ENCODE measurements at places on chromosomes 11 and 22.

DNA sequence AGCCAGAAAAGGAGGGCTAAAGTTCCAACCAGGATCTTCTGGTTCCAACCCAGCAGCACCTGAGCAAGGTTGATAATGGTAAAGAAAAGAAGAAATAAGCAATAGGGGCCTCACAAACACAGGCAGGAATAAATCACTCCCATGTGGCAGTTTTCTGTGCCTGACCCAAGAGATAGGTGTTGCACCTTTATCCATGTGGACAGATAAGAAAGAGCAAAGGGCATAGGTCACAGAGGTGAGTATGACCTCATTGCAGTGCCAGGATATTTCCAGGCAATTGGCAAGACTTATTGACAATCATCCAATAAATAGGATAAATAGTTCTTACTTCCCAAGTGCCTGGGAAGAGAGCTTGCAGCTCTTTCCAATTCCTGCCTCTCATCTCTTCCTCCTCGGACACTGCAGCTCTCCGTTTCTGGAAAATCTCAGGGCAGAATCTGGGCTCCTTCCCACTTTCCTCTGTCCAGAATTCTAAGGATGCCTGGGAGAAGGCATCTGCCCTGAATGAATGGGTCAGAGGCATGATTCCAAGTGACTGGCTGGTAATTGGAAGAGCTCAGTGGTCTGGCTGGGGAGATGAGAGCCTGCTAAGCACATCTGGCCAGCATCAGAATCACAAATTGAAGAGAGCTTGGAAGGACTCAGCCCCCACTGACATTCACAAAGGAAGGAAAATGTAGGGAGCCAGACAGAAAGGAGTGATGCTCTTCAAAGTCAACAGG, 14.5 kb upstream of the LRRC55 start:
- DNase-seq = no peak

GRCh38 chr11:31968461-31969358, 122.2 kb upstream of the RCN1 start:
- peak; percentile 72 for DNase-seq

DNA sequence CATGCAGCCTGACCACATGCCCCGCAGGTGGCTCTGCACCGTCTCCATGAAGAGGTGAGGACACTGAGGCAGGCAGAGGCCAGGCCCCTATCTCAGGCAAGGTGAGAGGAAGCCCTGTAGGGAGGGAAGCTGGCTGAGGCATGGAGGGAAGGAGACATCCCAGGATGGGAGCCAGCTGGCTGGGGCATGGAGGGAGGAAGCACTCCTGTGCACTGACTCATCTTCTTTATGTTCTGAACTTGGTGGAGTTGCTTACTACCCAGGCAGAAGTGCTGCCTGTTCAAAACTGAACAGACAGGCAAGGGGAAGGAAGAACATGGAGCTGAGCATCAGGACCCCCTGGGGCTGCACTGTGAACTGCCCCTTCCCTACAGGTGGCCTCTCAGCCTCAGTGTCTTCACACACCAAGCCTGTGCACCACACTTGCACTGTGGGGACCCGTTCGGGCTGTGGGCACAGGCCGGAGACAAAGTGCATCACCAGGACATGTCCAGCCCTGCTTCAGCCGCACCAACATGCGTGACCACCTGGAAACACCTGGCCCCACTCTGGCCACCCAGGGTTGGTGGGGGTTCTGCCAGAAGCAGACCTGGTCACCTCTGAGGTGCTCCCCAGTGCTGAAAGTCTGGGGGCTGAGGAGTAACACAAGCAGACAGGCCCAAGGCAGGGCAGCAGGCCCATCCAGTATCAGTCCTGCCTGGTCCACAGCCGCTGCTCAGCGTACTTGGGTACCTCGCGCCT, 55.5 kb downstream of the DGCR2 start:
- DNase-seq = peak; percentile 68

DNA sequence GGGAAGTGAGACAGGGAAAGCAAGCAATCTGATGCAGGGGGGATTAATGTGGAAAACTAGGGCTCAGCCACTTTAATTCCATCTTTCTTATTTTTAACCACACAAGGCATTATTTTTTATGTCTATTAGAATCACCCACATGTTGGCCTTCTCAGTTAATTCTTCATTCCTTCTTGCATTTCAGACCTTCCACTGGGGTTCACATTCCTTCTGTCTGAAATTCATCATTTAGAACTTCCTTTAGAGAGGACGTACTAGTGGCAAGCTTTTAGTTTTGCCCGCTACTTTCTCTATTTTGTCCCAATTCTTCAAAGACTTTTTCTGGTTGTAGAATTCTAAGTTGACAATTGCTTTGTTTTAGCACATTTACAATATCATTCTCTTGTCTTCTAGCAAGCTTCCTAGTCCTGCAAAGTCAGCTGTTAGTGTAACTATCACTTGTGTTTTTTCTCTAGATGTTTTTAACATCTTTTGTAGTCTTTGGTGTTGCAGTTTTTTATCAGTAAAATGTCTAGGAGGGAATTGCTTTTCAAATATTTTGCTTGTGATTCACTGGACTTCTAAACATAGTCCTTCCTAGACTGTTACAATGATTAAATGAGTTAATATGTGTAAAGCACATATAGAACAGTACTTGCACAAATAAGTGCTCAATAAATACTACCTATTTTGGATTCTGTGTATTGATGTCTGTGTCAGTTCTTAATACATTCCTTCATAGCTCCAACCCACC, 5.5 kb upstream of the NNMT start:
- peak; percentile 85 for DNase-seq

DNA sequence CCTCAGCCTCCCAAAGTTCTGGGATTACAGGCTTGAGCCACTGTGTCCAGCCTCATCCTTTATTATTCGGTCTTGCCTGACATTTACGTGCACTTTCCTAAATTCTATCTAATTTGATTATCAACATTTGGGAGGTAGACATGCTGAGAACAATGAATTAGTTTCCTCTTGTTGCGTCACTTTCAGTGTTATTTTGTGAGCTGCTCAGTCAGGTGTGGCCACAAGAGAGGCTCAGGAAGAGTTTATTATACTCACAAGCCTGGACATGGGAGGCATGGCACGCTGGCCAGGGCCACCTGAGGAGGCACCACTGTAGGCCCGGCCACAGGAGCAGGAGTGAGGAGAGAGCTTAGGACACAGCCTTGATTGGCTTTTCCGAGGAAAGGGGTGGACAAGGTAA, 59.7 kb upstream of the RBFOX2 start:
- no peak for DNase-seq

DNA sequence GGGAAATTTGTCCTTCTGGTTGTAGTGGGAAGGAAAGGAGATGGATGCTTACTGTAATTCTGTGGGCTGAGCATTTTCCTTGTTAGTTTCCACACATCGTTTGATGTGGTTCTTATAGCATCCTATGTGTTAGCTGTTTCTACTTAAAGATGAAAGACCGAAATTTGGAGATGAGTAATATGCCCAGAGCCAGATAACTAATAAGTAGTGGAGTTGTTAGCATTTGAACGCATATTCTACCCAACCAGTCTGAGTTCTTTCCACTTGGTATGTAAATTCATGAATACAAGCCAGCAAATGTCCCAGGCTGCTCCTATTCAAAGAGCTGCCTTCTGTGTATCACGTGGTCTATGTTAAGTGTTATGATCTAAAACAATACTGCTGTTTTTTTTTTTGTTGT, 14.6 kb downstream of the SPECC1L start:
- DNase-seq = peak; percentile 77

- no peak for DNase-seq
Measured at GRCh38 chr11:456533-456932, 6.5 kb downstream of the PTDSS2 start.

- peak; percentile 90 for DNase-seq
Measured at GRCh38 chr22:30829901-30830550, 135.4 kb downstream of the OSBP2 start.

All from fibroblast of skin of abdomen (primary cell).